ENCODE measurements at places on chromosomes 2 and 18. TPM values are rescaled to one million over a fixed set of nuclear protein-coding genes. Genes with fewer than 3 reads are reported as not detected.

Gene MROH2A
- not detected for total RNA-seq

Gene DQX1
- total RNA-seq: not detected

Gene ALPG
- total RNA-seq: not detected

Gene ICOS
- total RNA-seq: not detected

Gene GAL3ST2
- not detected for total RNA-seq

Gene OSR1
- total RNA-seq: 8.6 TPM

Gene ZCCHC2
- 1.7 TPM for total RNA-seq

Gene MOGAT1
- not detected for total RNA-seq

Gene CHRND
- 7.1 TPM for total RNA-seq

Gene RUFY4
- total RNA-seq: not detected

Gene LIMS3
- 4.5 TPM for total RNA-seq

Gene CENPA
- total RNA-seq: 22.1 TPM

Gene TM4SF20
- not detected for total RNA-seq

Gene CXCR1
- total RNA-seq: not detected

Gene IFIH1
- 2.6 TPM for total RNA-seq

Gene ARHGAP15
- total RNA-seq: 0.11 TPM

Gene UGT1A8
- total RNA-seq: not detected

Gene MDH1
- total RNA-seq: 197 TPM

Gene DPP4
- total RNA-seq: 27.7 TPM

Gene C2orf66
- total RNA-seq: 0.32 TPM

Gene STRN
- total RNA-seq: 16.9 TPM

Gene EIF4E2
- total RNA-seq: 61.4 TPM

Gene ZNF892
- total RNA-seq: 4.6 TPM

Gene GCFC2
- total RNA-seq: 14.1 TPM

Gene SERPINB2
- total RNA-seq: 0.80 TPM

Gene DUSP28
- total RNA-seq: 6.4 TPM

Gene SLC14A1
- total RNA-seq: 0.34 TPM

Gene HOXD11
- total RNA-seq: not detected

Gene KIF5C
- 0.32 TPM for total RNA-seq

Gene RIF1
- 37.4 TPM for total RNA-seq

Gene SAG
- total RNA-seq: not detected

Gene GBX2
- total RNA-seq: 0.40 TPM

Gene EVX2
- total RNA-seq: not detected

Gene HOXD8
- 0.58 TPM for total RNA-seq

Gene SLC23A3
- total RNA-seq: 0.06 TPM

Gene HRH4
- total RNA-seq: not detected

Gene FMNL2
- total RNA-seq: 12.2 TPM

Gene FABP1
- not detected for total RNA-seq

Gene IL36G
- total RNA-seq: not detected

Gene MYO7B
- 0.13 TPM for total RNA-seq

Gene KCMF1
- 62.2 TPM for total RNA-seq

Gene TBR1
- not detected for total RNA-seq

Gene PLEK
- total RNA-seq: not detected

Gene RND3
- total RNA-seq: 96.0 TPM

Gene RFX8
- total RNA-seq: 27.8 TPM

Gene ABCA12
- total RNA-seq: 0.19 TPM

Gene SERPINB4
- not detected for total RNA-seq

Gene ZNG1B
- total RNA-seq: 28.1 TPM

Gene MARCHF4
- total RNA-seq: 2.7 TPM

Gene CYP27C1
- total RNA-seq: 0.32 TPM

Gene PIEZO2
- 3.3 TPM for total RNA-seq

Gene CEBPZ
- 45.4 TPM for total RNA-seq

Gene TWIST2
- 28.5 TPM for total RNA-seq

Gene LRRC30
- not detected for total RNA-seq

Gene UPP2
- not detected for total RNA-seq

Gene TSPYL6
- total RNA-seq: not detected

Gene SERPINB11
- not detected for total RNA-seq

All from LHCN-M2 (cell line).